Activated CD4-positive, alpha-beta T cell treated with anti-CD3 and anti-CD28 coated beads for 1 hour (primary cell): ENCODE measurements at places on chromosomes 13 and 19.
A peak's percentile ranks its signal among the peaks of the same experiment; 100 is the strongest.

DNA sequence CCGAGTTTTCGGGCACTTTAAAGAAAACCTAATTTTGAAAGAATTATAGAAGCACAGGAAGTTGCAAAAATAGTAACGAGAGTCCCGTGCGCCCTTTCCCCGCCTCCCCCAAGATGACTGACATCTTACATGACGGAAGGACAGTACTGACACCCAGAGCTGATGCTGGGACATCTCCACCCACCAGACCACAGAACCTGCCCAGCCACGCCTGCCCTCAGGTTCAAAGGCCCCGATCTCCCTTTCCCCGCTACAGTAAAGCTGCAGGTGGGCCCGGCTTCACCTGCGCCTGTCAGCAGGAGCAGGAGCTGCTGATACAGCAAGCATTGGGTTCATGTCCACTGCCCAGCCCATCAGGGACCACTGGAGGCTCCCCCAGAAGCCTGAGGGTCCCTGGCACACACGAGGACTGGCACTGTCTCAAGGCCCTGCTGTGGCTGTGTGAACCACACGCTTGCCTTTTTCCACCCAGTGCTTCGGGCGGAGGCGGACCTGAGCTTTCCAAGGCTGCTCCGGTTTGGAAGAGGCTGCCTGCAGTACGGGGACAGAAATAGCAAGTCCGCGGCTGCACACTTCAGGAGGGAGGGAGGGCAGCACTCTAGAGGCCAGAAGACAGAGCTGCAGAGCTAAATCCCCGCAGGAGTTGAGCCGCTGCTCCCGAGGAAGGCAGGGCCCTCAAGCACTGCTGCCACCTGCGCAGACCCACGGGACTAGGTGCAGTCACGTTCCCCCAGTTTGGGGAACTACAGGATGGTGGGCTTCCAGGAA is 8.7 kb downstream of the MAP2K2 start:
- DNase-seq, result peak; percentile 43

- no peak for DNase-seq
These were observed 1.9 kb downstream of the ATP4B start for GRCh38 chr13:113656003-113656588.

DNA sequence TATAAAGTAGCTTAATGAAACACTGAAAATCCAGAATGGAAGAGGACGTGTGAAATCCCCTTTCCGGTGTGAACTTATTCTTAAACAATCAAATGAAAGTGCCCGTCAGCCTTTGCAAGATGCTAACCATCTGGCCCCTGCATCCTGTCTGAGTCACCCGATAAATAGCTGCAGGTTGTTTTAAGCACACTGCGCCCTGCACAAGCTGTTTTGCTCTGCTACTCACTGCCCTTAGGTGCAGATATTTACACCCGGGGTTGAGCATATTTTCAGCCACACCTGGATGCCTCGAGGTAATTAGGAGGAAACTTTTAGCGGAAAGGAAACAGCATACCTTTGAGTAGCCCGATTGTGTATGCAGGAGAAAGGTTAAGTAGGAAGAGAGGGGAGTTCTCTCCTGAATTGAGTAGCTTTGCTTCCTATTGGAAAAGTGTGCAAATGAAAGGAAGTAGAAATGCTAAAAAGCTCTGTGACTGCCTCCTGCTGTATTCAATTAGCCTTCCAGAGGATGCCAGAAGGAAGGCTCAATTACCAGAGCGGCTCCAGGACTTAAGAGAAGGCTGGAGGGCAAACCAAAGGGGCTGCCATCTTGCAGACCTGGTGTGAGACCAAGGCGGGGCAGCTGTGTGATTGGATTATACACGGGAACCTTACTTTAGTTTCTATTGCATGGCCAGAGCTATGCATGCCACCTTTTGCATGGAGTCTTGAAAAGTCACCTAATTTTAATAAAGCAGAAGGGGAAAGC is 42.5 kb downstream of the IRS2 start:
- no peak for DNase-seq

DNA sequence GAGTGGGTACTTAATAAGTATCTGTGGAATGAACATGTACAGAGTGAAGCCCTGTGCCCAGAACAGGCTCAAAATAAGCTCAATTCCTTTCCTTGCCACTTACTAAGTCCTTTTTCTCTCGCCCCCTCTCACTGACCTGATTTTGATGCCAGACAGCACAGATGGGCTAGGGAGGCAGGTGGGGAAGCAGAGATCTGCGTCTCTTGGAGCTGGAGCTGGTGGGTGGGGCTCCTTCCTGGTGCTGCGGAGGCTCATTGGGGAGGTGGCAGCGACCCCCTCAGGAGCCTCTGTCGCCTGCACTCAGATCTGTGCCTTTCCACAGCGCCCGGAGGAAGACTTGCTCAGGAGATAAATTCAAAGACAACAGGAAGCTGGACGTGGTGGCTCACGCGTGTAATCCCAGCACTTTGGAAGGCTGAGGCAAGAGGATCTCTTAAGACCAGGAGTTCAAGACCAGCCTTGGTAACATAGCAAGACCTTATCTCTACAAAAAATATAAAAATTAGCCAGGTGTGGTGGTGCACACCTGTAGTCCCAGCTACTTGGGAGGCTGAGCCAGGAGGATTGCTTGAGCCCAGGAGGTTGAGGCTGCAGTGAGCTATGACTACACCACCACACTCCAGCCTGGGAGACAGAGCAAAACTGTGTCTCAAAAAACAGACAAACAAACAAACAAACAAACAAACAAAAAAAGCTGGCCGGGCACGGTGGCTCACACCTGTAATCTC is 14.6 kb downstream of the AKT2 start:
- DNase-seq, result no peak

- no peak for DNase-seq
These were observed 19.4 kb upstream of the GSX1 start for GRCh38 chr13:27772651-27773425.
